ENCODE measurements at places on chromosomes 6 and 20.

DNA sequence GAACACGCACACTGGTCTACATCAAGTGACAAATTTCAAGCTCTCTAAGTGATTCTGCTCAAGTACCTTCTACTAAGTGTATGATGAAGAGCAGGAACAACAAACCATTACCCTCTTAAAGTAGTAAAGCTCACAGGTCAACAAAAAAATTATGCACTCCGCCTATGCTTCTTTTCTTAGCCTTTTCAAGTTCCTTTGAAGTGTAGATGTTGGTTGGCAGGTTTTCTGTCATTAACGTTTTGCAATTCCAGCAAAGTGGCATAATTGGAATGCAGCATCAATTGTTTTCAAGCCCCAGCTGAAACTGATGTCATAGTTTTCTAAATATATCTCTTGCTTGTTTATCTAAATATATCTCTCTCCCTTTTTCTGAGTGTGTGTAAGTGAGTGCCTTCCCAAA lies 396.9 kb upstream of the EYS start:
- no peak for DNase-seq

DNA sequence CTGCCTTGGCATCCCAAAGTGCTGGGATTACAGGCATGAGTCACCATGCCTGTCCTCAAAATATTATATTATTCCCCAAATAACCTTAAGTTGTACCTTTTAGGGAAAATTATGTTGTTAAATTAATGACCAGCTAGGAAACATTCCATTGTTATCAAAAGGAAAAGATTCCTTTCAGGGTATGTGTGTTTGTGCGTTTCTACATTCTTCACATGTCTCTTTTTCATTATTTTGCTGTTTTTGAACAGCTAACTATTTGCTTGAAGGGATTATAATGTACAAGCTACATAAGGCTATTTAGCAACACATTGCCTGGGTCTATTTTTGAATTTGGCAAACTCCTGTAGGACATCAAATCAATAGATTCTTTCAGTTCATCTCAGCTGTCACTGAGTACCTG lies 57.1 kb downstream of the GJA1 start:
- no peak for DNase-seq

DNA sequence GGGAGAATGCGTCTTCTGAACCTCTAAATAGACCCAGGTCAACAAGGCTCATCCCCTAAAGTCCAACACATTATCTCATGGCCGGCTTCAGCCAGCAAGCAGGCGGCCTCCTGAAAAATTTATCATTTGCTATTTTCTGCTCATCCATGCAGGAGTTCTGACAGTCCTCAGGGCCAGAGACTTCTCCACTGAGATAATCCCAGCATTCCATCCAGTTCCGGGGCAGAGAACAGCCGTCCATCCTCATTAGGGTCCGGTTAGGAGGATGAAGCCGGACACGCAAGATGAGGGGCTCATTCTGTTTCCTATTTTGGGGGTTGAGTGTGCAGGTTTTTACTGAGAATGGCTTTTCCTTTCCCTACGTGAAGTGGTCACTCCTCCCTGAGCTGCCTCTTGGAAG lies 258.1 kb downstream of the PREX1 start:
- DNase-seq: no peak

GRCh38 chr6:24927277-24927955 lies 8.3 kb downstream of the RIPOR2 start:
- DNase-seq: peak; percentile 84

DNA sequence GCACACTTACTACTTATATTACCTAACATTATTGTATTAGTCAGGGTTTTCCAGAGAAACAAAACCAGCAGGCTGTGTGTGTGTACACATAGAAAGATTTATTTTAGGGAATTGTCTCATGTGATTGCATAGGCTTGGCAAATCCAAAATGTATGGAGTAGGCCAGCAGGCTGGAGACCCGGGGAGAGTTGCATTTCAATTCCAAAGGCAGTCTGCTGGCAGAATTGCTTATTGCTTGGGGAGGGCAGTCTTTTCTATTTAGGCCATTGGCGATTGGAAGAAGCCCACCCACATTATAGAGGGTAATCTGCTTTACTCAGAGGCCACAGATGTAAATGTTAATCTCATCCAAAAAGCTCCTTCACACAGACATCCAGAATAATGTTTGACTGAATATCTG lies 157.0 kb downstream of the ADGRG6 start:
- no peak for DNase-seq

DNA sequence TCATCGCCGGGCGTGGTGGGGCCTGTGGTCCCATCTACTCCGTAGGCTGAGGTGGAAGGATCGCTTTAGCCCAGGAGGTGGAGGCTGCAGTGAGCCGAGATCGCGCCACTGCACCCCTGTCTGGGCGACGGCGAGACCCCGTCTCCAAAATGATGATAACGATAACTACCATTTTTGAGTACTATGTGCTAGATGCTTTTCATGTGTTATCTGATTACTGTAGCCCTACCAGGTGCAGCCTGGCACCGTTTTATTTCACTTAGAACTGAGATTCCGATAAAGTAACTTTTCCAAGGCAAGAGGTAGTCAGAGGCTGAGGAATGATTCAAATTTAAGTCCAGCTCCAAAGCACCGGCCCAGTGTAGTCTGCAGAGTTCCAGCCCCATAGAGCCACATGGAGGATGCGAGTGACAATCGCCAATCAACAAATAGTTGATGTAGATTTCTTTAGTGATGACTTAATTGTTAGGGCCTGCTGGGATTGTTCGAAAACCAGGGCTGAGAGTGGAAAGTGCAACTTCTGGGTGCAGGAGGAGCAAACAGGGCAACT lies 727 bp downstream of the ERMARD start:
- no peak for DNase-seq

GRCh38 chr20:41573955-41574354 lies 44.2 kb downstream of the CHD6 start:
- DNase-seq: no peak

DNA sequence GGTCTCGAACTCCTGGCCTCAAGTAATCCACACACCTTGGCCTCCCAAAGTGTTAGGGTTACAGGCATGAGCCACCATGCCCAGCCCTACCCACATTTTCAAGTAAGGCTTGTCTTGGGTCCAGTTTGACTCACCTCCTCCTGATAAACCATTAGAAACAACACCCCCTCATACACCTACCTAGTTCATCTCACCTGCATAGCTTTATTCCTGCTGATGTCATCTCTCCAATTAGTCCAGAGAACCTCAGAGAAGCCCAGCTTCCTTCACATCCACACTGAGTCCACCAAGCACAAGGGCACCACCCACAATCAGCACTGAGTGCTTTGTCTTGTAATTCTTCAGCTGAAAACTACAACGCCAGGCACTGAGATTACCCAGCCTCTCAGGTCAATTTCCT lies 35.3 kb downstream of the KIF16B start:
- DNase-seq: no peak

DNA sequence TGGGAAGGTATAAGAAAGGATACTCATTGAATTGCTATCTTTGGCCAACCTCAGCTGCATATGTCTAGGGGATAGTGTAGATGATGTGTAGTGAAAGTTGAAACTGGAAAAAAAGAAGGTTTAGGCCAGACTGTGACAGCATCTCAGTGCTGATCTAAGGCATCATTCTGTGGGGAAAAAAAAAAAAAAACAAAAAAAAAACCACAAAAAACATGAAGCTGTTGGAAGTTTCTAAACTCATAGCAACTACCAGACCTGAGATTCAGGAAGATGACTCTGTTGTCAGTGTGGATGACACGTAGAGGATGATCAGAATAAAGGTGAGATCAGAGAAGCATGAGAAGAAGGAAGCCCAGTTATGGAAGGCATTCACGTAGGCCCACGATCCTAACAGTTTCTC lies 100.8 kb upstream of the CNKSR3 start:
- DNase-seq: no peak

- peak; percentile 41 for DNase-seq
These were observed 26.8 kb downstream of the C6orf89 start for GRCh38 chr6:36912586-36912985.

- DNase-seq: no peak
These were observed 24.9 kb downstream of the GPLD1 start for GRCh38 chr6:24464253-24465038.

DNA sequence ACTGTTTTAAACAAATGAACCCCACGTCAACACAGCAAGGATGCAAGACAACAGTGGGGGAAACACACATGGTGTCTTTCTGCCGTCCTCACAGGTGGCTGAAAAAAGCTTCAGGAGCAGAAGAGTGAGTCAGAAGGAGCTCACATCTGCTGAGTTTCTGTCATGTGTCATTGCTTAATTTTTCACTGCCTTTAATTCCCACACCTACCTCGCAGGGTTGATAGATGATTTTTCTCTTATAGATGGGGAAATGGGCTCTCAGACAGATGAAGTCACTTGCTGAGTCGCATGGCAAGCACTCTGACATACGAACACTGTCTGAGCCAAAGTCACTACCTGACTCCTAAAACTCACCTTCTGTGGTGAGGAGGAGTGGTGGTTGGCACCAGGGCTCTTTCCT lies 28.3 kb upstream of the CARMIL1 start:
- no peak for DNase-seq

DNA sequence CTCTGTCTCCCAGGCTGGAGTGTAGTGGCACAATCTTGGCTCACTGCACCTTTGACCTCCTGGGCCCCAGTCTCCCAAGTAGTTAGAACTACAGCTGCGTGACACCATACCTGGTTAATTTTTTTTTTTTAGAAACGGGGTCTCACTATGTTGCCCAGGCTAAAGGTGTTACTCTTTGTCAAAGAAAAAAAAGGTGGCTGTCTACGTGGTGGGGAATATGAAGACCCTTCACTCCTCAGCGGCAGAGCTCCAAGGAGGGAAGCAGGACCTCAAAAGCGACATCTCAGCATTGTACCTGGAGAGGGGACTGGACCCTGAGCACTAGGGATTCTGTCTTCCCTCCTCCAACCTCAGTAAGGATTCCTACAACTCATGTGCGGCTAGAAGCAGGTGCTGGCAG lies 16.4 kb upstream of the TBC1D22B start:
- no peak for DNase-seq

GRCh38 chr6:28117386-28118050 lies 6.9 kb upstream of the ZSCAN16 start:
- DNase-seq: no peak

DNA sequence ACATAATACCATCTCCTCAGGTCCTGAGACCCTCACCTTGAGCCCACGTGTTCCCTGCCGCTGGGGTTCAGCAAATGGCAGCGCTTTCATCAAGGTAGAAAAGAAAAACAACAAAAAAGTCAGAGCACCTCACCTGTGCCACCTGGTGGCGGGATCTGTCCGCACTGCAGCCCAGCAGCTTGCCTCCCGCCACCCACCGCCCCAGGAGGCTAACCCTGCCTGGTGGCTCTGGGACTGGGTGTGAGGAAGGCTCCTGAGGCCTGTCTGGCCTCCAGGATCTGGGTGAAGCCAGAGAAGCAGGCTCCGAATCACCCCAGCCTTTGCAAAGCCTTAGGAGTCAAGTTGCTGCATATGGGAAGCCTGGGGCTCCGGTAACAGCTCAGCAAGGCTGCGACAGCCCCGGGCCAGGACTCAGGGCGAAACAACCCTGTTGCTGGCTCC lies 270.8 kb downstream of the BMP7 start:
- DNase-seq: no peak

DNA sequence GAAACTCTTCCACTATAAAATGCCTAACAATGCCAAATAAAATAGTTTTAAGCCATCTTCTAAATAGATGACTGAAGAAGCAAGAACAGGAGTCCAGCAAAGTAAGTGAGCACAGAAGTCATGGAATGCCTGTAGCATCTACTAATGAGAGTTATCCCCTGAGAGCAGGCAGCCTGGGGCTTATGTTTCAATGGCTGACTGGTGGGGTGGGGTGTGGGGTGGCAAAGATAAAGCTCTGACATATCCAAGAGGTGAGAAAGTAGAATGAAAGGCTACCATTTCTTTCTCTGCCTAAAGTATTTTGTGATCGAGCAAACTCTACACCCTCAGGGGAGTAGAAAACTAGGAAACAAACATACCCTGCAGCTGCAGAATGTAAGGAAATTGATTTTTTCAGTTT lies 348.8 kb downstream of the TFAP2B start:
- DNase-seq: no peak

DNA sequence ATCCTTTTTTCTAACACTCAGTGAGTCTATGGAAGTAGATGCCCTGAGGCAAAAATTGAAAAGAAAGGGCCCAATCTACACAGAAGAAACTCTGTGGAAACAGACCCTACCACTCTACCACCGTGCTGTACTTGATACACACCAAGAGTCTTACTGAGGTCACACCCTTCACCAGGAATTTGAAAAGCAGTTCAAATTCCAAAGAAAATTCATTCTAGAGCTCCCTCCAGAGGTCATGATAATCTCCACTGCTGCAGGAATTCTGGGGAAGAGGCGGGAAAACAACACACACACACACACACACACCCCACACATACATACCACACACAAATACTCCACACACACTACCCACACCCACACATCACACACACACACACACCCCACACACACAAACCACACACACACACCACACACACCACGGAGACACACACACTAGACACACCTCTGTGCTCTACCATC lies 336.8 kb downstream of the HDGFL1 start:
- DNase-seq: no peak

- DNase-seq: no peak
These were observed 81.1 kb downstream of the GJA10 start for GRCh38 chr6:89975366-89975765.

DNA sequence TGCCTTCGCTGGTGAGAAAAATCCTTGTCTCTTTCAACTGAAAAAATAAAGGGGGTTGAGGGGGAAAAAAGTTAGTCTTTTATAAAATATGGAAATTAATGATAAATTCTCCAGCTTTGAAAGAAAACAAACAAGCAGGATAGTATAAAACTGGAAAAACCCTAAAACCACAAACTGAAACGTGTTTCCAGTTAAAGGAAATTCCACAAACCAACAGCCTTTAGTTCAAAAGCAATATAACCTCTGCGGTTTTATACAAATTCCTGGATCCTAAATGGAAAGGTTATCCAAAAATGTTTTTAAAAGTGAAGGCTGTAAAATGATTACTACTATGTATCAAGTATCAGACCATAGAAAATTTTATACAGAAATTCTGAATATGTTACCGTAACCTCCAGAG lies 55.6 kb downstream of the BMP5 start:
- DNase-seq: no peak

All from T-helper 2 cell (primary cell).